ENCODE measurements at places on chromosomes 3 and 15.

DNA sequence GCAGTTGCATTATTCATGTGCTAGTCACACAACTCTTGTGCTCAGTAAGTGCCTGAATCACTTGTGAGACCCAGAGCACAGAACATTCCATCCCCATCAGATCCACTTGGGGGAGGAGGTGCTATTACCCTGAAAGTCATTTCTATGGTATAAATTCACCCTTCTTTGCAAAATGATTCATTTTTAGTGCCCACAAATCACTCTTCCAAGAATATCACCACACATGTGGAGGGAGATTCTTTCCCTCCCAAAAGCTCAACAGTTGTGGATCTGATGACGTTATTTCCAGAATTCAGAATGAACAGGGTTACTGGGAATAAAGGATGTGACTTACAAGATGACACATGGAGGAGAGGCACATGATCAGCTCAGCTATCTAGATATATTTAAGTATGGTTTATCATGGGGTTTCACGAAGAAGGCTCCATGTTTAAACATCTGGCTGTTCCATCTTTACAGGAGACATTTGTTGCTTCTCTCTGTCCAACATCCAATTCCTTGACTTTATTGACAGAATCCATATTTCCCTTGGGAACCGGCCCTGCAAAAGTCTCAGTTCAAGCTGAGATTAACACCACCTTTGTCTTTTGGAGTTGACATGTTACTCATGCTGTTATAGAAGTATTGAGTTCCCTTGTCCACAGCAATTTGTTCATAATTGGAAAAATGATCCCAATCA, 214.2 kb upstream of the PROK2 start:
- H3K27ac ChIP-seq, result peak overlapping the region; percentile 94
- no peaks in the 10 kb centered on the region for H3K27me3 ChIP-seq
- no peaks in the 10 kb centered on the region for H3K36me3 ChIP-seq
- H3K4me3 ChIP-seq, result no peak overlapping the region
- peaks cover 25% of the 10 kb centered on the region for H3K4me1 ChIP-seq
- peak; percentile 97 for DNase-seq

- peak overlapping the region; percentile 98 for H3K4me3 ChIP-seq
- H3K4me1 ChIP-seq, result peaks cover 30% of the 10 kb centered on the region
- H3K27me3 ChIP-seq, result no peaks in the 10 kb centered on the region
These were observed 692 bp downstream of the STT3B start for GRCh38 chr3:31533169-31534064.

DNA sequence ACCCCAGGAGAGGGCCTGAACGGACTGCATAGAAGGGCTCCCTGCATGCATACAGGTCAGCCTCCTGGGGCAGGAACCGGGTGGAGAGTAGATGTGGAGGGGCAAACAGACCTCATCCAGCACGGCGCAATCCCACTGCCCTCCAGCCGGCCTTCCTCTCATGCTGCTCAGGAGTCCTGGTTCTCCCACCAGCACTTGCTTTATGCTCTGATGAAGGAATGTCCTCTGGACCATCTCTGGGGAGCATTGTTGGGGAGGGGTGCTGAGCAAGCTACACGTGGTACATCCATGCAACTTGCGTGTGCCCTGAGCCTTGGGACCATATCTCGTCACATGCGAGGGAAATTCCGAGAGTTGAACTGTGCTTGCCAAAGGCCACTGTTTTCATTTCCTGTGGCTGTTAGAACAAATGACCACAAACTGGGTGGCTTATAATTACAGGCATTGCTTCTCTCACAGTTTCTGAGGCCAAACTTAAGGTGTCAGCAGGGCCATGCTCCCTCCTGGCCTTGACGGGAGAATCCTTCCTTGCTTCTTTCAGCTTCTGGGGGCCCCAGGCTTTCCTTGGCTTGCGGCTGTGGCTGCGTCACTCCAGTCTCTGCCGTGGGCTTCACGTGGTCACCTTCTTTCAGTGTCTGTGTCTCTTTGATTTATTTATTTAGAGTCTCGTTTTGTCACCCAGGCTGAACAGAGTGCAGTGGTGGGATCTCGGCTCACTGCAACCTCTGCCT, 12.2 kb downstream of the SELENOS start:
- no peaks in the 10 kb centered on the region for H3K27me3 ChIP-seq
- H3K4me1 ChIP-seq, result peaks cover 33% of the 10 kb centered on the region
- H3K36me3 ChIP-seq, result no peaks in the 10 kb centered on the region
- H3K4me3 ChIP-seq, result no peak overlapping the region
- no peak overlapping the region for H3K27ac ChIP-seq

DNA sequence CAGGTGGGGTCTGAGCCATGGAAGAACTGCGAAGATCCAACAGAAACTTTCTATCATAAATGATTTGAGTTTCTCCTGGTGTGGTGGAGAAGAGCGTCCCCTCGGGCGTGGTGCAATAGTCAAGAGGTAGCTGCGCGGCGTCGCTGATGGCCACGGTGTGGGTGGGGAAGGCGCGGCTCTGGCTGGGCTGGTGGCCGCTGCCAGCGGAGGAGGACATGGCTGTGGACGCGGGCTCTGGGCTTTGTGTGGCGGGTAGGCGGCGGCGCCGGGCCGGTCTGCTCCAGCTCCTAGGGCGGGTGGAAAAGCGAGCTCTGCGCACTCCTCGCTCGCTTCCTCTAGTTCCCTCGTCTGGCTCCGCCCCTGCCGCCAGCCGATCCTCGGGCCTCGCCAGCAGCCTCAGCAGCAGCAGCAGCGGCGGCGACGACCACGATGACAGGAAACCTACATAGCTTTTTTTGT, 5.9 kb downstream of the STARD9 start:
- peaks cover 27% of the 10 kb centered on the region for H3K4me1 ChIP-seq
- H3K4me3 ChIP-seq, result peak overlapping the region; percentile 74
- no peaks in the 10 kb centered on the region for H3K36me3 ChIP-seq
- H3K27ac ChIP-seq, result peak overlapping the region; percentile 19

DNA sequence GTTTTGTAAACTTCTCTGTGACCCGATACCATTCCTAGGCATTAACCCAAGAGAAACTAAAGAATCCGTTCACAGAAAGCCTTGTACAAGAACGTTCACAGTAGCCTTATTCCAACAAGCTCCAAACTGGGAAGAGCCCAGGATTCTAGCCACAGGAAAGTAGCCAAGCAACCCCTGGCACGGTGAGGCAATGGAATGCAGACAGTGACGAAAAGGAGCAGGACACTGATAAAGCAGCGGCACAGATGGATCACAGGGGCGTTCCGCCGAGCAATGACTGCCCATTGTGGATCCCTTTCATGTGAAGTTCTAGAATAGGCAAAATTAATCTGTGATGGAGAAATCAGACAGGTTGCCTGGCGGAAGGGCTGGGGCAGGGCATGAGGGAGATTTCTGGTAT, 198.7 kb upstream of the CHRNA7 start:
- H3K27ac ChIP-seq, result no peak overlapping the region
- no peak for DNase-seq
- H3K4me3 ChIP-seq, result no peak overlapping the region
- H3K36me3 ChIP-seq, result no peaks in the 10 kb centered on the region
- no peaks in the 10 kb centered on the region for H3K4me1 ChIP-seq

All from GM23248 (cell line).